RKO (cell line): ENCODE measurements at places on chromosomes 16 and 17.

DNA sequence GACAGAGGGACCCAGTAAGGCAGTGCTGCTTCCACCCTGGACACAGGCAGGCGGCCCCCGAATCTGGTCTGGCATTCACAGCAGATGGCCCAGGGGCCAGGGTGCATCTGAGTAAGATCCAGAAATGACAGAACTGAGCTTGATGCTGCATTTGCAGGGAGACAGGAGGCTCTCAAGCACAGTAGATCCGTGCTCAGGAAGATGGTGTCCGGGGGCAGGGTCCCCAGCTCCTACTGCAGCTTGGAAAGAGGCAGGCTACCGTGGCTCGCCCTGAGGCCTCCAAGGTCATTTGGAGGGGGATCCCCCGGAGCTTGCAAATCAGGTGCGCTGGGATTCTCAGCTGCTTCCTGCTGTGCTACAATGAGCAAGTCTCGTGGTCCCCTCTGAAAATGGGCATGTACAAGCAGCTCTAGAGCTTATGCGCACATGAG is 2.2 kb downstream of the C16orf95 start:
- DNase-seq = no peak

DNA sequence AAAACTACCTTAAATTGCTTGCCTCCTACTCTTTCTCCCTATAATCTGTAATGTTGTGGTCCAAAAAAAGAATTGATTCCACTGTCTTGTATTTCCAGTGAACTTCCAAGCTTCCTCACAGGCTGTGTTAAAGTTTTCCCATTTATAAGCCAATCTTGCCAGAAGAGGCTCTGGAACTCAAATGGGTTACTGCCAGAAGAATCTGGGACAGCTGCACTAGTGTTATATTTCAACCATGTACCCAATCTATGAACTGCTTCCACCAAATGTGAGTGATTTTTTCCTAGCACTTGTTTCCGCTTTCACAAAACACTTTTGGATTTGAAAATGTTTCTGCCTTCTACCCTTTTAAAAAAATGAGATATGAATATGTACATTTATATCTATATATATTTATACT is 1.8 kb downstream of the CCDC43 start:
- no peak for DNase-seq

DNA sequence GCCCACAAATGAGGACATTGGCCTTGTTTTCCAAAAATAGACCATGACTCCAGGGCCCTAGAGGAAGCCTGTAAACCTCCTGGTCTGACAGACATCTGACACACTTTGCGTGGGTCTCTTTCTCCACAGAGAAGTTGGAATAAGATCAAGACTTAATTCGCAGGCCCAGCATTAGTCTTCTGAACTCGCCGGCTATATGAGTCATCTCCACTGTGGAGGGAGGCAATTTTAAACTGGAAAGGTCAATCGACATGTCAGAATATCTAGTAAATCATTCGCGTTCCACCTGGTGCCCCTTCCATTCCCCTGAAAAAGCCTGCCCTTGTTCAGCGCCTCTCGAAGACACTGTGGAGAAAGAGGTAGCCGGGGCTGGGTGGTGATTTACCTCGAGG is 140.1 kb downstream of the CLEC16A start:
- no peak for DNase-seq

DNA sequence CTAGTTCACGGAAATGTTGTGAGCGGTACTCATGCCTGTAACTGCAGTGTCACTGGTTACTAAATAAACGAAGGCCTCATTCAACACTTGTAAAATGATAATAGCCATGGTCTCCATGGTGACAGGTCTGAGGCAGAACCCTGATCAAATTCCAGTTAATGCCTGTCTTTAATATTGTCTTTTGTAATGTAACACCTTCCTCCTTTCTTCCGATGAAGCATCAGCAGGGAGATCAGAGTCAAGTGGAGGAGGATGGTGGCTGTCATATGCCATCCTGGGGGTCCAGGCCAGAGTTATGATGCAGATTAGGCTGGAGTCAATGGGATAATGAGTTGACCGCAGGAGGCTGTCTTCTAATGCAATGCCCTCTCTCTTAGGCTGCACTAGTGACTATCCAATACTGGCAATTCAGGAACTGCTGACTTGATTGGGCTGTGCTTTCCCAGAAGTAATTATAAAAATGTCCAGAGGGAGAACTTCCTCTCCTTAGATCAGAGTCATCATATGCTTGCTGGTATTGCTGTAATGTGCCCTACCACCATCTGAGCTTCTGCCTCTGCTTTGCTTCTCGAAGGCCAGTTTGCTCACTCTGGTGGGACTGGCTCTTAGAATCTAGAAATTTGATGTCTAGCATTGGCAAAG is 419.1 kb downstream of the CA10 start:
- no peak for DNase-seq

- no peak for DNase-seq
These were observed 24.1 kb downstream of the ANKFN1 start for GRCh38 chr17:56177361-56177760.

DNA sequence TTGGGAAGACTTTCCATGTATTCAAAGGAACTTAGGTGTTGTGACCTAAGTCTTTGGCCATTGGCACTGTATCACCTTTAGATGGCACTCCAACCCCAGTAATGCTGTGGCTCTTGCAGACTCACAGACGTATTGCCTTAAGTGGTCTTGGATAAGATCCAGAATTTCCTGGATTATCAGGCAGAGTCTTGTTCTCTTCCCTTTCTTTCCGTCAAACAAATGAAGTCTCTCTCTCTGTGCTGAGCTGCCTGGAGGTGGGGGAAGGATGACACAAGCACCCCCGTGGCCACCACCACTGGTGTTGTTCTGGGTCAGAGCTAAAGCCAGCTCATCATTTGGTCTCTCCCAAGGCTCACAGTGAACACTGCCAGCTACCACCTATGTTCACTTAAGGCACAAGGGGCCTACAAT is 789.9 kb upstream of the KIF2B start:
- peak; percentile 79 for DNase-seq

DNA sequence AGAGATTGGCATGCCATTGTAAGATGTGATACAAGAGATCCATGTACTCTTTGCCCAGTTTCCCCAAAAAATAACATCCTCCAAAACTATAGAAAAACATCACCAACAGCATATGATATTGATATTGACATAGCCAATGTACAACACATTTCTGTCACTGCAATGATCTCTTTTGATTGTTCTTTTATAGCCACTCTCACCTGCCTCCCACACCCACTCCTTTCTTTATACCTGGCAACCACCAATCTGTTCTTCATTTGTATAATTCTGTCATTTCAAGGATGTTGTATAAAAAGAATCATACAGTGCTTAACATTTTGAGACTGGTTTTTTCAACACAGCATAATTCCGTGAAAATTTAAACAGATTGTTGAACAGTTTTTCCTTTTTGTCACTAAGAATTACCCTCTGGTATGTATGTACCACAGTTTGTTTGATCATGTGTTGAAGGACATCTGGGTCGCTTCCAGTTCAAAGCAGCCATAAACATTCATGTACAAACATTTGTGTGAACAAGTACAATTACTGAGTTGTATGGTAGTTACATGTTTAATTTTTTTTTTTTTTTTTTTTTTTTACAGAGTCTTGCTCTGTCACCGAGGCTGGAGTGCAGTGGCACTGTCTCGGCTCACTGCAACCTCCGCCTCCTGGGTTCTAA is 9.9 kb downstream of the KRTAP9-1 start:
- no peak for DNase-seq

DNA sequence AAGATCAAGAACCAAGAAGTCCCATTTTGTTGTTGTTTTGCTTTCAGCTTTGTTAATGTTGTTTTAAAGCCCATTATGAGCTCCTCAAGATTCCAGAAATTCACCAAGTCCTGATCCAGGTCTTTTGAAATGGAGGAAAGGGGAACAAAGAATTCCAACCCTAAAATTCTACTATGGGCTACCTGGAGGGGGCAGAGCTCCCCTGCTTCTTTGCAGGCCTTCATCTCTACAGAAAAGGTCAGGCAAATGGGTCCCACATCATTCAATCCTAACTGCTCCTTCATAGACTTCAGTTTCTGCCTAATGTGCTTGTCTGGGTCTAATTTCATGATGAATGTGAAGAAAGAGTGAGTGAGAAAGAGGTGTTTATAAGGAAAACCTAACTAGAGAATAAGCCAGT is 375.5 kb downstream of the TOX3 start:
- DNase-seq = no peak

DNA sequence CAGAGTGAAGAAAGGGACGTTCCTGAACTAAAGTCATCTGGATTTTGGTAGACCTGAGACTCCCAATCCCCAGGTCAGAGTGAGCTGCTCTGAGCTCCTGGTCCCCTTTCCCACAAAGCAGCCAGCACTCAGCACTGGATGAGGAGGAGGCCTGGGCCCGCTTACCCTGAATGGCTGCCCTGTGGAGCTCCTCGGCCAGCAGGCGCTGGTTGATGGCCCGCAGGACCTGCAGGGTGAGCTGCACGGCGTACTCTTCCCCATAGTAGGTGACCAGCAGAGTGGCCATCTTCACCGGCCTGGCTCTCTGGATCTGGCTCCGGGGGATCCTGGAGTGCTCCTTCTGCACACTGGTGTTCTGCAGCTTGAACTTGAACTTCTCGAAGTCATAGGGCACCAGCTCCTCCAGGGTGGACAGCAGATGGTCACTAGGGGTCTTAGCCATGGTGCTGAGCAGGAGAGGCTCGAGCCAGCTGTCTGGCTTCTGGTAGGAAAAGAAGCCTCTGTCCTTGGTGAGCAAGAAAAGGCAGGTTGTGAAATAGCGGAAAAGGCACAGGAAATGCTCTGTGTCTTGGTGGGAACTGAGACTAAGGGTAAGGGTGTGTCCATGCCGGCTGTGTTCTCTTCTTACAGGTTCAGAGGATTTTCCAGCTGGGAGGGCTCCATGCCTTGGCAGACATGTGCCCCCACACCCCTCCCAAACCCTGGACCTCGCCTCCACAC is at the start of gene MEFV:
MEFV (minus strand) TSS at position 488 of the 720 bp plus-strand sequence; CDS start at position 442, 46 bp downstream.
- no peak for DNase-seq
